ENCODE measurements at places on chromosomes 7 and 10. TPM values are rescaled to one million over a fixed set of nuclear protein-coding genes. Genes with fewer than 3 reads are reported as not detected.

- DNase-seq = no peak
Measured at GRCh38 chr10:87068281-87068680, 26.4 kb downstream of the GLUD1 start.

Gene POM121L12
- polyA plus RNA-seq = not detected

GRCh38 chr7:137961200-137962177 lies 40.4 kb downstream of the CREB3L2 start:
- DNase-seq = no peak

GRCh38 chr10:17122052-17122451 lies 7.6 kb downstream of the CUBN start:
- DNase-seq = no peak

Gene KEL
- 1.2 TPM for polyA plus RNA-seq

Gene LRIT2
- polyA plus RNA-seq = not detected

Gene SUGCT
- 3.3 TPM for polyA plus RNA-seq

GRCh38 chr10:71216751-71217265 lies 4.4 kb downstream of the UNC5B start:
- DNase-seq = no peak

DNA sequence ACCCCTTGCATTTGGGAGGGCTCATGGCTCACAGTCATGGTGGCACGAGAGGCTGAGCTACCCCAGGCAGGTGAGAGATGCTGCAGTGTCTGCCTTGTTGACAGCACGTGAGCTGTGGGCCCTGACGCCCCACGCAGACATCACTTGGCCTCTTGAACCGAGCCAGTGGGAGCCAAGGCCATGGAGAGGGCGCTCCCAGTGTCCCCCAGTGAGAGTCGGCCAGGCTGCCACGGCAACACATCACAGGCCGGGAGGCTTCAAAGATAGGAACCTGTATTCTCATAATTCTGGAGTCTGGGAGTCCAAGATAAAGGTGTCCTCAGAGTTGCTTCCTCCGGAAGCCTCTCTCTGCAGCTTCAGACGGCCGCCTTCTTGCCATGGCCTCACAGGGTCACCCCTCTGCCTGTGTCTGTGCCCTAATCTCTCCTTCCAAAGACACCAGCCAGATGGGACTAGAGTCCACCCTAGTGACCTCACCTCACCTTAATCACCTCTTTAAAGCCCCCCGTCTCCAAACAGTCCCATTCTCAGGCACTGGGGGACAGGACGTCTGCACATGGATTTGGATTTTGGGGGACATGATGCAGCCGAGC lies 119.6 kb downstream of the KLF6 start:
- no peak for DNase-seq

GRCh38 chr7:106034383-106034782 lies 71.3 kb downstream of the CDHR3 start:
- DNase-seq = no peak

- no peak for DNase-seq
Measured at GRCh38 chr10:75507469-75507868, 76.0 kb downstream of the LRMDA start.

DNA sequence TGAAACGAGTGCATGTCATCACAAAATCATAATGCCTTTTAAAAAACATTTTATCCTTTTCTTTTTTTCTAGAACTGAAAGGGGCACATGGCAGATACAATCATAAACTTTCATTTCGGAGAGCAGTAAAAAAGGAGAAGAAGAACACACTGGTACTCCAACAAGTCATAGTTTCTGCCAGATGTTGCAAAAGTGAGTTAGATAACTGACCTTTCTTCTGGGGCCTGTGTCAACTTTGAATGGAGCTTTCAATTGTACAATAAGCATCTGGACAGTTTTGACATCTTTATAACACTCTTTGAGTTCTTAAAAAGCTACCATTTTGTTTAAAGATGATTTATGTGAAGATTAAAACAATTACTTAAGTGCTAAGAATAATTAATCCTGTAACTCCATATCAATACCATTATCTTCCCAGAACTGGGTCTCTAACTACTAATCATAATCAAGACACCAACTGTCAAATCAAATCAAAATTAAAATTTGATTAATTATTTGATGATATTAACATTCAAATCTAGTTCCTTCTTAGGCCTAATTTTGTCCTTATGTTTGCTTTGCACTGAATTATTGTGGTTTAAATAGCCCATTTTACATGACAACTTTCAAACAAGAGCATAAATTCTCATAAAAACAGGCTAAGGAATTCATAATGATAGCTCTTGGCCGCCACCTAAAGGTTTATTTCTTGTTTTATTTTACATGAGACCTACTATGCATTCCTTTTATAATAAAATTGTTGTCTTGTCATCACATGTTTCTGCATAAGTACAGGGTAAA lies 19.5 kb upstream of the ITGB8 start:
- DNase-seq = no peak

GRCh38 chr7:112833082-112833481 lies 42.9 kb upstream of the TMEM168 start:
- DNase-seq = no peak

Gene PIK3AP1
- 2.0 TPM for polyA plus RNA-seq

DNA sequence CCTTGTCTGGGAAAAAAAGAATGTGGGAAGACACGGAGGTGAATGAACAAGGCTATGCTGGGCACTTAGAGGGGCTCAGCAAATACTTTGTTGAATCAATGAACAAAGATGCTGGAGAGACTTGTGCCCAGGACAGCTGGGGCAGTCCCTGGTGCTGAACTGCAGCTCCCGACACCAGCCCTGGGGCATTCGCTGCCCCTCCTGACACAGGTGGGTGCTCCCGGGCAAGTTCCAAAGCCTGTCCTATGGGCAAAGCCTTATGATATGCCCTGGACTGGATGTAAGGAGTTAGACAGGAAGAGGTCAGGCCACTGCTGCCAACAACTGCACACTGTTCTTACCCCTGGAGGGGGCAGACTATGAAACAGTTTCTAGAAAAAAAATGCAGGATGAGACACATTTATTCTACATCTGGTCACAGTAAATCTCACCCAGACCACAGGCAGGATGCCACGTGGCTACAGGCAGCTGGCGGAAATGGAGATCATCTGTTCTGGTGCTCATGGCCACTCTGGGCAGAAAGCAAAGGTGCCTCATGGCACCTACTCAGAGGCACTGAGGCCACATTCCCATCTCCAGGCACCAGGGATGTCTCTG lies 21.9 kb upstream of the FRAT2 start:
- no peak for DNase-seq

Gene VAX1
- not detected for polyA plus RNA-seq

DNA sequence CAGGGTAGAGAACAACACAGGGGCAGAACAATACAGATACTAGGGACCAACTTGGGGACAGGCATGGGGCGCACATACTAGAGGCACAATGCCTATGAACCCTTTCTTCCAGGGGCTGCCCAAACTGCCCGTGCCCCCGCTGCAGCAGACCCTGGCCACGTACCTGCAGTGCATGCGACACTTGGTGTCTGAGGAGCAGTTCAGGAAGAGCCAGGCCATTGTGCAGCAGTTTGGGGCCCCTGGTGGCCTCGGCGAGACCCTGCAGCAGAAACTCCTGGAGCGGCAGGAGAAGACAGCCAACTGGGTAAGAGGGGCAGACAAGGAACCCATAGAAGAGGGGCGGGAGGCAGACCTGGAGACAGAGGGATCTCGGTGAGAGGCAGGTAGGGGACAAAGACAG lies 5.8 kb downstream of the CHAT start:
- no peak for DNase-seq

GRCh38 chr7:99843808-99844207 lies 16.0 kb downstream of the CYP3A43 start:
- no peak for DNase-seq

DNA sequence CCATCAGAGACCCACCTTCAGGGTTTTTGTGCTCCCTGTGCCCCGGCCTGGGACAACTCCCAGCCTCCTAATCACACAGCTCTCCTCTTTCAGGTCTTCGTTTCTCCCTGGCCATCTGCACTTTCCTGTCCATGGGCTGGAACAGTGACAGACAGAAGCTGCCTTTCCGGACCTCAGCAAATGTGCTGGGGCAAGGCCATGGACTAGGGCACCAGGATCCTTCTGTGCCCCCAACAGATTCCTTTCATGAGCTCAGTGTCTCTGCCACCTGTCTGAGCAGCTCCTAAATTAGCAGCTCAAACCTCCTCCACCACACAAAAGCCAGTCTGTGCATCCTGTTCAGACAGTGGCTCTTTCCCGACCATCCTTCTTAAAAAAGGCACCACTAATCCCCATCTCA lies 41.9 kb upstream of the FRMD4A start:
- no peak for DNase-seq

Gene AKR1C2
- 13.8 TPM for polyA plus RNA-seq

GRCh38 chr10:113957013-113957412 lies 86.7 kb upstream of the ADRB1 start:
- DNase-seq = peak; percentile 7

Gene CYP3A7
- 1.7 TPM for polyA plus RNA-seq

Gene EDRF1
- polyA plus RNA-seq = 18.7 TPM

Gene CCDC201
- polyA plus RNA-seq = not detected

DNA sequence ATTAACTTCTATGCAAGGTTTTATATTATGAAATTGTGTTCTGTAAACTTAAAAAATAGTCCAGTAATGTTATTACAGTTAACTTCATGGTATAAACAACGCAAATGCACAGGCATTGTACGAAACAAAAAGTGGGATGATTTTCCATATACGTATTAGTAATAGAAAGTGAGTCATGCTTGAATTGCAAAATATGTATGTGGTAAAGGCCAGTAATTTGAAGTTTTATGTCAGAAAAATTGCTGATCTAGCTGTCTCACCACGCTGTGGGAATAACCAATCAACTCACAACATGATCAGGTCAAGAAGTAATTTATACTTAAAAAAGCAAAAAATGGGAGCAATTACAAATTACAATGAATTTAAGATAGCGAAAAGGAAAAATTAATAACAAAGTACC lies 37.0 kb upstream of the GLI3 start:
- DNase-seq = no peak

DNA sequence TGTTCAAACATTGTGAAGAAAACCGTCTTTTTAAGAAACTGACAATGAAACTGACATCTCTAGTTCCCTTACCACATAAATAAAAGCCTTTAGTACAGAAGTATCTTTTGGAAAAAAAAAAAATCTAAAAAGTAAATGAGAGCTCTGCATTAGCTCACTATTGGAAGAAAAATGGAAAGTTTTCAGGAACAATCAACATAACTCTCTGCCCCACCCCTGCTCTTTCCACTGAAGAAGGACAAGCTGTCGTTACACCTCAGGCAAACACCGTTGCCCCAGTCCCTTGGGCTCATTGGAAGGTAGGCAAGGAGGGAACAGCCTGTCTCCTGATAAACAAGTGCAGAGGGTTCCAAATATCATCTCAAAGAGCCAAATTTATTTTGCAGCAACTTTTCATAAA lies 22.4 kb upstream of the C1QL3 start:
- no peak for DNase-seq

- no peak for DNase-seq
Measured at GRCh38 chr7:124652237-124652636, 113.4 kb downstream of the GPR37 start.

DNA sequence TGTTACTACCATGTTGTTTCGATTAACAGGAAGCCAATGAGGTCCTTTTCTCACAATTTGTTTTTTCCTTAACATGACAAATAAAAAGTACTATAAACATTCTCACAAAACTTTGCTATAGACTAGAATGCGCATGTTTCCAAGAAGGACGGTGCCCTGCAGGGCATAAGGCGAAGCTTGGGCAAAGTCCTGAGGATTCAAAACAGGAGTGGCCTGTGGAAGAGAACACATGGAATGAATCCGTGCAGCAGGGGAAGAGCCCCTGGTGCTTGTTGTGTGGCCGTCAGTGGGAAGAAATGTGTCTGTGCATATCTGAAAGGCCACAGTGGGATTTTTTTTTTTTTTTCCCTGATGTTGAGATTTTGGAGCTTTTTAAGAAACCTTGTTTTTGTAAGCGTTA lies 67.6 kb downstream of the ITGA8 start:
- DNase-seq = no peak

GRCh38 chr10:24408365-24408764 lies 199.4 kb downstream of the KIAA1217 start:
- no peak for DNase-seq

Gene C1QL3
- polyA plus RNA-seq = not detected

Gene TLX1
- polyA plus RNA-seq = not detected

GRCh38 chr7:13286916-13287315 lies 599.5 kb downstream of the ARL4A start:
- no peak for DNase-seq

GRCh38 chr10:472241-472910 lies 217.1 kb downstream of the DIP2C start:
- no peak for DNase-seq

DNA sequence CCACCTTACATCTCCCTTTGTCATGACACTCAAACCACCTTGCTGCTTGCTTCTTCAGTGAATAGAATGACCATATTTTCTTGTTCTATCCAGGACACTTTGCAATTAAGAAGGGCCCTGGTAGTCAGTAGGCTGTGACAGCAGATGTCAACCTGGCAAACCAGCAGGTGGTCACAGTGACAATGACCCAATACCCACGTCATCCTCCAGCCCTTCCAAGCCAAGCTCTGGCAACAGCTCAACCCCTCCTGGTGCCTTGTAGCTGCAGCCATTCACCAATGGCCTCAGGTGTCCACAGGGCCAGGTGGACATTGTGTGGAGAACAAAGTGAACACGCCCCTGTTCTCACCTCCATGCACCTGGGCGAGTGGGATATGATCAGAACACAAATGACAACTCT lies 87.6 kb upstream of the MACROH2A2 start:
- no peak for DNase-seq

DNA sequence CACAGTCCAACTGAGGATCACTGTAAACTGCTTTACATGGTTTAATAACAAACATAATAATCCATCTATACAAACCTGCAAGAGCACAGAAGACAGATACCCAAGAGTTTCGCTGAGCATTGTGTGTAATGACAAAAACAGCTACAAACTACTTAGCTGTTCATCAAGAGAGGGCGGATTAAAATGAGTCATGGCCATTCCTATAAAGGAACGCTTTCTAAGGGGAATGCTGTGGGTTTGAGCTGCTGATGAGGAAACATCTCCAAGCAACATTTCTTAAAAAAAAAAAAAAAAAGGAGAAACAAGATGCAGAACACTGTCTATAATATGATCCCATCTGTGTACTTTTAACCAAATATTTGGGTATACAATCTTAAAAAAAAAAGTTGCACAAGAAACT lies 33.8 kb downstream of the VOPP1 start:
- no peak for DNase-seq

DNA sequence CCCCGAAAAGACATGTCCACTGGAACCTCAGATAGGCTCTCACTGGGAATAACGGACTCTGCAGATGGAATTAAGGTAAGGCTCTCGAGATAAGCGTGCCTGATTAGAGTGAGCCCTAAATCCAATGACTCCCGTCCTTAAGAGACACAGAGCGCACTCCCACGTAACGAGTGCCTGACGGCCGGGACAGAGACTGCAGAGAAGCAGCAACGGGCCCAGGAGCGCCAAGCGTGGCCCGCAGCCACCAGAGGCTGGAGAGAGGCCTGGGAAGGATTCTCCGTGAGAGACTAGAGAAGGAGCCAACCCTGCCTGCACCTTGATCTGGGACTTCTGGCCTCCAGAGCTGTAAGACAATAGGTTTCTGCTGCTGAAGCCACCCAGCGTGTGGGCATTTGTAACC lies 20.0 kb upstream of the TNRC18 start:
- DNase-seq = no peak

Gene MEOX2
- 49.1 TPM for polyA plus RNA-seq
